Stimulated activated CD8-positive, alpha-beta memory T cell treated with anti-CD3 and anti-CD28 coated beads, Interleukin-7, amount 100 ng/mL, for 48 hours (primary cell): ENCODE measurements at places on chromosomes 12 and 14.

GRCh38 chr12:31474751-31475150 lies 116.2 kb downstream of the DENND5B start:
- DNase-seq: no peak

DNA sequence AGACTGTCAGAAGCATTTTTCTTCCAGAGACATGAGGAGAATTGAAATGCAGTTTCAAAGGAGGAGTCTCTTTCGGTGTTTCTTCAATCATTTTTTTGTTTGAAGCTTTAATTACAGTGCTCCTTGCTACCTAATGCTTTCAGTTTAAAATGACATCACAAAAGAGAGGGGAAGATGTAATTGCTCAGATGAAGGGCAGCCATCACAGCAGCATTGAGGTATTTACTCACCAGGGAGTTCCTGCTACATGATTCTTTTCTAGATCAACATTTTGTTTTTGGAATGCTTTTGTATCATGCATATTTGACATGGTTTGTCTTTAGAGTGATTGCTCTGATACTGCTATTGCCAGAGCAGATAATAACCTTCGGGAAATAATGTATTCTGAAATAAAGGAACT lies 28.6 kb downstream of the FLRT2 start:
- no peak for DNase-seq

DNA sequence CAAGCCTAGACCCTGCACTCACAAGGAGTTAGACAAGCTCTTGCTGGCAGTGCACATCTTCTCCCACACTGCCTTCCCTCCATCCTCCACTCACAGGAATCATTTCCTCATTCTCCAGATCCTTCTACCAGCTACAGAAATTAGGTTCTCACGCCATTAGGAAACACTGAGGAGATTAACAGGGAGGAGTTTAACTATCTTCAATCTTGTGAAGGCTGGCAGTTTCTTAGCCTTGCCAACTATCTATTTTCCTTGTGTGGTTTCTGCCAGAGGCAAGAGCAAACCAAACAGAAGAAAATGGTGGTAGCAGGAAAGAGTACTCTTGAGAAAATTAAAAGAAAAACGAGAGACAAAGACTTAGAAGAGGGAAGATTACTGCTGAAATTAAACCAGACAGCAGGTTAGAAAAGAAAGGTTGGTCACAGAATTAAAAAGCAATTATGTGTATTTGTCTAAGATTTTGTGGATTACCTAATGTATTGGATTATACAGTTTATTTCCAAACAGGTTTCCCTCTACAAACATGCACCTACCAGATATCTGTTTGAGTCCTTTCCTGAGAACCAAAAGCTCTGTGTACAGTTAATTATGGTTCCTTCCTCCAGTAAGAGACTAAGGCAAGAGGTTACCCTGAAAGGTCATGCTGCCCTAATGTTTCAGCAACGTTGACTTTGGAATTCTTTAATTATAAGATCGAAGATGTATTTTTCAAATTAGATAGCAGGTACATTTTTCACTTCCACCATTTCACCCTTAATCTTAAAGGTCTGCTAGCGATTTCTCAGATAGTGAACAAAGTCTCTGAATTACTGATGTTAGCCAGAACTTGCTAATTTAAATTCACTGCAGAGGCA lies 5.0 kb downstream of the RERG start:
- no peak for DNase-seq

DNA sequence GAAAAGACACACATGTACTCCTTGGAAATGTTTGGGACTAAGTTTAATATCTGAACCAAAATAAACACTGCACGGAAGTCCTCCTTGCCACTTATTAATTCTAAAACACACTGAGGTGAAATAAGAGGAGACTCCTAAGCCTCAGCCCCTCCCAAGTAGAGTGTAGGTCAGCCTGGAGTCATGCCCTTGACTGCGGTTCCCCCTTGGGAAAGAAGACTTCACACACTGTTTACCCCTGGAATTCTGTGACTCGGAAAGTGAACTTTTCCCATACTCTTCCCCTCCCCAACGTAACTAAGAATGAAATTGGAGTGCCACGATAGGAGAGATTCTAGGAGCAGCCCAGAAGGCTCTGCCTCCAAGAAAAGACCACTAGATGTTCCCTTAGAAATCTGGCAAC lies 8.6 kb upstream of the TFCP2 start:
- no peak for DNase-seq

GRCh38 chr14:70713511-70713916 lies 71.8 kb downstream of the TTC9 start:
- no peak for DNase-seq

DNA sequence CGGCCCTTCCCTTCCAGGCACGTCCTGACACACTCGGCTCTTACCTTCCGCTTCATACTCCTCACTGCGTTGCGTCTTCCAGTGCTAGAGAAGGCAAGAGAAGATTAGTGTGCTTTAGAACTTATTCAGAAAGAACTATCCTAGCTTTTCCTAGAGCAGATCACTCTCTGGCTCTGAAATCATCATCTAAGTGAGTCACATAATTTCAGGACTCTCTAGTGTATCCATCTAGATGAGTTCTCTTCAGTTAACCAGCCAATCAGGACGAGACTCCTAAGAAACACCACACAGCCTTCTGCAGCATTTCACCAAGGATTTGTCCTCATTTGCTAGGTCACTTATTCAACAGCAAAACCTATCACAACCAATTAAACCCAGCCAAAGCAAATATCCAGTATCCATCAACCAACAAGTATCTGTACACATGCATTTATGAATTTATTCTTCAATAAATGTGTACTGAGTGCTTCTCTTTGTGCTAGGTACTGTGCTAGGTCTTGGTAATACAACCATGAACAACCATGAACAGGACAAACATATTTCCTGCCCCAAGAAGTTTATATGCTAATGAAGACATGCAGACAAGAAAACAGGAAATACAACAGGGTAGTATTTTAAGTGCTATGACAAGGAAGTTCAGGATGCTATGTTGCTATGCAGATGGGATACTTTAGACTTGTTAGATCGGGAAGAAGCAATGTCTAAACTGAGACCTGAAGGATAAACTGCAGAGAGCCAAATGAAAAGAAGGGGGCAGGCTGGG lies 52.1 kb downstream of the NIN start:
- DNase-seq: no peak
